ENCODE measurements at places on chromosomes 1 and 21. TPM values are rescaled to one million over a fixed set of nuclear protein-coding genes. Genes with fewer than 3 reads are reported as not detected.

Gene SWT1
- 9.6 TPM for total RNA-seq

Gene FMO1
- total RNA-seq: not detected

Gene CD1E
- total RNA-seq: not detected

Gene CD1B
- not detected for total RNA-seq

Gene DMBX1
- total RNA-seq: not detected

Gene GABRD
- not detected for total RNA-seq

Gene SASS6
- 2.9 TPM for total RNA-seq

Gene LRIF1
- 15.5 TPM for total RNA-seq
